Keratinocyte (primary cell): ENCODE measurements at places on chromosomes 7 and 10. TPM values are rescaled to one million over a fixed set of nuclear protein-coding genes. Genes with fewer than 3 reads are reported as not detected.

The KCNH2 gene
- 0.03 TPM in 1 of 3 replicates, not detected in the others for polyA plus RNA-seq

The SLC13A1 gene
- not detected in 3 replicates for polyA plus RNA-seq

DNA sequence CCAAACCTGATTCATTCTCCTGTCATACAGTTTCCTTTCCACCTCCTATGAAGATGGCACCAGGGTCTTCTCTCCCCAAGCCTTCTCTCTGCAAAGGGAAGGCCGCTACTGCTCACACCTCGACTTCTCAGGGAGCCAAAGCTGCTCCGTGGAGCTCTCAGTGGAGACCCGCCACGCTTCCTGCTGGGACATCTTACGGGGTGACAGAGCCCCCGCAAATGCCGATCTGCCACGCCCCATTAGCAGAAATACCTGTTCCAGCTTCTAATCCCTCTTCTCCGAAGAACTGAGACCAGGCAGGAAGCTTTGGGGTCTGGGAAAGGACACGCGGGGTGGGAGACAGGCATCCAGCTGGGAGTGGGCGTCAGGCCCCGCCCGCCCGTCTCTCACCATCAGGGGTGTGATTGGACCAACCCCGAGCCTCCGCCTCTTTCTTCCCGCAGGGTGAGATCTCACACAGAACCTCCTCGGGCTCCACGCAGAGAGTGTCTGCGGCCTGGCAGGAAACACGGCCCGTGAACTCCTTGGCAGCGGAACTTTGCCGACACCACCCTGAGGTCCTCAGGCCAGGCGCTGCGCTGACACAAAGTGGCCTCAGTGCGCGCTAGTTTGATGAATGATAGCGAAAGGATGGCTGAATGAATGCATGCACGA is 12.0 kb upstream of the CALML5 start:
- no peak for DNase-seq

The MSS51 gene
- polyA plus RNA-seq, result 0.39 to 1.3 TPM (median 1.3 TPM) in 3 replicates

The VWDE gene
- 0.01 to 0.15 TPM (median 0.01 TPM) in 3 replicates for polyA plus RNA-seq

- DNase-seq, result no peak
These were observed 25.3 kb downstream of the CROT start for GRCh38 chr7:87370660-87371180.

DNA sequence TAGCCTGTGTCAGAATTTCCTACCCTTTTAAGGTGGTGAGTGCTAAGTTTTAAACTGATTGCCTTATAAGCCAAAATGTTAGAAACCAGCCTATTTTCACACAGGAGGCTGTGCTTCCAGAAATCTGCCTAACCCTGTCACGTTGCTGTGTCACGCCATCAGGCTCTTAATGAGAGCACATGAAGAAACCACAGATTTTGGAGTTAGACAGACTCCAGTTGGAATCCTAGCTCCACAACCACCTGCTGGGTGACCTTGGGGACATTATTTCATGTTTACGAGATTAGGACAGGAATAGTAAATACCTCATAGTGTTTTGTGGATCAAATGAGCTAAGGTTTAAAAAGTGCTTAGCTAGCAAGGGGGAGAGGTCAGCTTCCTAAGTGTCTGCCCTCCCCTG is 321.8 kb downstream of the DPP6 start:
- DNase-seq, result no peak

- no peak for DNase-seq
These were observed 34.4 kb upstream of the ZNF92 start for GRCh38 chr7:65339257-65339656.

The PLXDC2 gene
- 12.0 to 18.6 TPM (median 12.9 TPM) in 3 replicates for polyA plus RNA-seq

The ABCB1 gene
- 0.12 to 0.23 TPM (median 0.13 TPM) in 3 replicates for polyA plus RNA-seq

GRCh38 chr7:7799138-7799537 is 80.7 kb upstream of the RPA3 start:
- no peak for DNase-seq

DNA sequence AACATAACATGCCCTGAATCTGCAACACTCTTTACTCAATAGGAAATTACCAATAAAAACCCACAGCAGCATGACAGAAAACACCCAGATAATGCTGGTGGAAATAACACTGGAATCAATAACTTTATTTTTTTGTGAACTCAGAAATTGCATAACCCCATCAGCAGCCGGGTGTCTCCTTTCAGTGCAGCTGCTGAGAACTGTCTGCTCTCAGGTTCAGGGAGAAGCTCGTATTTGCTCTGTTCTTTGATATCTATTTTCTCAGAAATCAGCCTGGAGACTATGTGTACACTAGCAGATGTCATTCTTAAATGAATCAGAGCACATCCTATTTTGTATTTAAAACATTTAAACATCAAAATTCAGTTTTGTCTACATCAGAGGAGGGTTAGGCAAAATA is 506.0 kb downstream of the POM121L12 start:
- no peak for DNase-seq

The ZNF783 gene
- polyA plus RNA-seq, result 4.2 to 6.0 TPM (median 5.0 TPM) in 3 replicates

The AKR1C3 gene
- polyA plus RNA-seq, result 11.7 to 120 TPM (median 27.3 TPM) in 3 replicates

- DNase-seq, result no peak
These were observed 16.7 kb downstream of the USP6NL start for GRCh38 chr10:11594589-11595394.

DNA sequence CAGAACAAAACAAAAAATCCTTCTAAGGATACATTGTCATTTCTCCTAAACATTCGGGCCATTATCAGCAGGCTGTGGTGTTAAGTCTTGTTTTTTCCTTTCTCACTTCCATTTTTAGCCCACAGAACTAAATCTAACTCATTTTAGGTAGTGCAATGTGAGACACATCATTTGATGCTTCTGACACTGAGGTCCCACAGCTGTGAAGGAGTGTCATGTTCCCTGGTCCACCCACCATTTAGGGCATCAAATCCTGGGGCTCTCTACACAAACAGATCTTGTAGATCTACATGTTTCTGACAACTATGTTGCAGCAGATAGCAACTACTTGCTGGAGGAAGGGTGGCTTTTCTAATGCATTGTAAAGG is 232.5 kb upstream of the IGFBP3 start:
- no peak for DNase-seq

GRCh38 chr10:8921568-8921967 is 867.1 kb downstream of the GATA3 start:
- DNase-seq, result no peak
